ENCODE measurements at places on chromosomes 16 and 17. TPM values are rescaled to one million over a fixed set of nuclear protein-coding genes. Genes with fewer than 3 reads are reported as not detected.

Gene SMIM36
- not detected for total RNA-seq

DNA sequence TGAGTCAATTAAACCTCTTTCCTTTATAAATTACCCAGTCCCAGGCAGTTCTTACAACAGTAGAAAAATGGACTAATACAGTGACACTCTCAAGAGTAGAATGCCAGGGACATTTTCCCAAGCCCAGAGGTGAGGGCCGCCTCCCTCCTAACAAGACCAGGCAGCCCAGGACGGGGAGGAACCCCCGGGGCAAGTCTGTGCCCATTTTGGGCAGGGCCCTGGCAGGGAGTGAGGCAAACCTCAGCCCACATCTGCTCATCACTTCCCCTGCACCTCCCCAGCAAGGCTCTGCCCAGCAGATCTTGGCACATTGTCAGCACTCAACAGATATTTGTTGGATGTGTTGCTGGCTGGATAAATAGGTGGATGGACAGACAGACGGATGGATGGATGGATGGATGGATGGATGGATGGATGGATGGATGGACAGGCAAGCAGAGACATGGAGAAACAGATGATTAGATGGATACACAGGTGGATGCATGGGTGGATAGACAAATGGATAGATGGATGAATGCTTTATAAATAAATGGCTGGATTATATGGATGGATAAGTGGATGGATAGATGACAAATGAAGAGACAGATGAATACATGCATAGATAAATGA, 271.3 kb downstream of the PARN start:
- H3K27me3 ChIP-seq = no peaks in the 10 kb centered on the region
- no peak for DNase-seq
- H3K4me1 ChIP-seq = no peaks in the 10 kb centered on the region
- no peaks in the 10 kb centered on the region for H3K36me3 ChIP-seq
- H3K27ac ChIP-seq = no peak overlapping the region

DNA sequence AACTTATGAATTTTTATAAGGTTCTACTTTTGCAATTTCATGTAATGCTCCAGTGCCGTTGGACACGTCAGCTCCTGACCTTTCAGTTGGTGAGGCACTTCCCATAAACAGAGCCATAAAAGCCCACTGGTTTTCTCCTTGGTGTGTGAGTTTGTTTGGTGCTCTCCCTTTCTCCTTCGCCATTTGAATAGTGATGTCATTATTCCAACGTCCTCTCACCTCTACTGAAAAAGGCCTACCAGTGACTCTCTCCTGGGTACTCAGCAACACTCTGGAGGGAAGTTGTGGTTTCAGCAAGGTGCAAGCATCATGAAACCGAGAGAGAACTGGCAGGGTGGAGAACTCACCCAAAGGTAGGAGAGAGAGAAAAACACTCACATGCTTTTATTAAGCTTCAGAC, 29.6 kb upstream of the HNF1B start:
- no peaks in the 10 kb centered on the region for H3K27me3 ChIP-seq
- no peaks in the 10 kb centered on the region for H3K4me1 ChIP-seq
- H3K4me3 ChIP-seq = no peak overlapping the region
- no peaks in the 10 kb centered on the region for H3K36me3 ChIP-seq

GRCh38 chr16:76756951-76757350, 434.0 kb upstream of the MON1B start:
- no peak overlapping the region for H3K27ac ChIP-seq
- H3K4me1 ChIP-seq = no peaks in the 10 kb centered on the region
- H3K27me3 ChIP-seq = no peaks in the 10 kb centered on the region
- no peak overlapping the region for H3K4me3 ChIP-seq
- no peaks in the 10 kb centered on the region for H3K36me3 ChIP-seq
- no peak for DNase-seq

GRCh38 chr17:65990593-65990992, 201.3 kb downstream of the CEP112 start:
- H3K27me3 ChIP-seq = no peaks in the 10 kb centered on the region
- no peak for DNase-seq
- no peaks in the 10 kb centered on the region for H3K4me1 ChIP-seq
- no peak overlapping the region for H3K27ac ChIP-seq
